SJCRH30 (cell line): ENCODE measurements at places on chromosomes 7 and 10.

- DNase-seq = peak; percentile 21
Measured at GRCh38 chr10:113232928-113233511, 283.0 kb downstream of the TCF7L2 start.

DNA sequence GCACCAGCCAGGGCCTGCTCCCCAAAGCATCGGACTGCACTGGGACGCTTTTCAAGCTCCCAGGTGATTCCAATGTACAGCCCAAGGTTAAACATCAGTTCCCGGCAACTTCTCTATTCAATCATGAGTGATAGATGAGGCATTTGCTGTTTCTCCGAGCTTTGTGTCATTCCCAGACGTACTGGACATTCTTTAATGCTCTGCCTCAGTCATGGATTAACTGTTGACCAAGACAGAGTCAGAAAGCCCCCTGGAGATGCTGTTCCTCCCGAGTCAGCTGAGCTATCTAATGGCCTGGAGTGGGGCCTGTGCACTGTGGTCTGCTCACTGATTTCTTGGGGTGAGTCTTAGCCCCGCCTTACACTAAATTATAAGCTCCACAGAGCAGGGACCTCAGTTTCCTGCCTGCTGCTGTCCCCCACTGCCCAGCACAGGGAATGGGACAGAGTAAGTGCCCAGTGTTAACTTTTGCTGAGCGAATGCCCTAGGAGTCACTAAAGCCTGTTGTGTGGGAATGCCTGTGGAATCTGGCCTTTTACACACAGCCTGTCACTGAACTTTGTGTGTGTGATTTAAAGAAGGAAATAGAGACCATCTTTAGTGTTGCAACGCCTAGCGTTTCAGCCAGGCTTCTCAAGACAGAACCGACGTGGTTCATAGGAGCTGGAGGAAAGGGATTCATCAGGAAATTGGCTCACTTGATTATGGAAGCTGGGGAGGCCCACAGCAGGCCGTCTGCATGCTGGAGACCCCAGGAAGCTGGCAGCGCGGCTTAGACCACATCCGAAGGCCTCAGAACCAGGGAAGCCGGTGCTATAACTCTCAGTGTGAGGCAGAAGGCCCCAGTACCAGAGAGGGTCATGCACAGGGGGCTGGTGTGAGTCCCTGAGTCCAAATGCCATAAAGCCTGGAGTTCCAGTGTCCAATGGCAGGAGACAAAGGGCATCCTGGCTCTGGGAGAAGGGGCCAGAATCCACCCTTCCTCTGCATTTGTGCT, 29.3 kb upstream of the RNF32 start:
- DNase-seq = no peak

- no peak for DNase-seq
Measured at GRCh38 chr7:76338298-76339084, 20.3 kb downstream of the YWHAG start.

- peak; percentile 35 for DNase-seq
Measured at GRCh38 chr10:22481687-22482539, 136.6 kb downstream of the SPAG6 start.

- DNase-seq = no peak
Measured at GRCh38 chr10:76436981-76437380, 1005.6 kb downstream of the LRMDA start.

DNA sequence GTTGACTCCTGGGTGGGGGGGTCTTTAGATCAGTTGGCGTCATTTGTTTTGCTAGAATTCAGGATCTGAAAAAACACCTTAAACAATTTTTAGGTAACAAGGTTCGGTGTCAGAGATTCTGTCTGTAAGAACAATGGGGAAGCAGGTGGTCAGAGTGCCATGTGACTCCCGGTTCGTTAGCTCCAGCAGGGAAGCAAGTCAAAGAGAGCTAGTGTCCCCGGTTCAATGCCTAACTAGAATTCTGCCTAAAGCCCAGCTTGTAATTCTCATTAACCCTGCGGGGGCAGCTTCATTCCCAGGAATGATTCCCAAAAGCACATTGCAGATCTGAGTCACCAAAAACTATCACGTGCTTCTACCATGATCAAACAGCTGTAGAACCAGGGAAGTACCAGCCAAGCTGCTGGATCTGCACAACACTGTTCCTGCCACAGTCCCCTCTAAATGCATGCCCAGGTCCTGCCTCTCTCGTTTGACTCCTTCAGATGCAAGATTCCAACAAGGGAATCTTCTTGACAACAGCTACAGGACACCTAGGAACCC, 664.3 kb upstream of the CELF2 start:
- no peak for DNase-seq

DNA sequence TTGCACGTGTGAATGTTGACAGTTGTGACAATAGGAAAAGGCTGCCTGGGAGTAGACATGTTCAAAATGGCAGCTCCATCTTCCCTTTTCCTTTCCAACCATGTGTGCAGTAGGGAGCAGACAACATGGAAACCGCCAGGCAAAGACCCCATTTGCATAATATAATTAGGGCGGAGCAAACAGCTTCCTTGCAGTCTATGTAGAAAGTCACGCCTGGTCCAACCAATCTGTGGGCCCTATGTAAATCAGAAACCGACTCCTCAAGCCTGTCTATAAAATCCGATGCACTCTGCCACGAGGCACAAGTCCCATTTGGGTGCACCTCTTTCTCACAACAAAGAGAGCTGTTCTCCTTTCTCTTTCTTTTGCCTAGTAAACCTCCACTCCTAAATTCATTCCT, 19.6 kb downstream of the NEBL start:
- no peak for DNase-seq

GRCh38 chr7:111076205-111076604, 14.7 kb upstream of the LRRN3 start:
- no peak for DNase-seq

DNA sequence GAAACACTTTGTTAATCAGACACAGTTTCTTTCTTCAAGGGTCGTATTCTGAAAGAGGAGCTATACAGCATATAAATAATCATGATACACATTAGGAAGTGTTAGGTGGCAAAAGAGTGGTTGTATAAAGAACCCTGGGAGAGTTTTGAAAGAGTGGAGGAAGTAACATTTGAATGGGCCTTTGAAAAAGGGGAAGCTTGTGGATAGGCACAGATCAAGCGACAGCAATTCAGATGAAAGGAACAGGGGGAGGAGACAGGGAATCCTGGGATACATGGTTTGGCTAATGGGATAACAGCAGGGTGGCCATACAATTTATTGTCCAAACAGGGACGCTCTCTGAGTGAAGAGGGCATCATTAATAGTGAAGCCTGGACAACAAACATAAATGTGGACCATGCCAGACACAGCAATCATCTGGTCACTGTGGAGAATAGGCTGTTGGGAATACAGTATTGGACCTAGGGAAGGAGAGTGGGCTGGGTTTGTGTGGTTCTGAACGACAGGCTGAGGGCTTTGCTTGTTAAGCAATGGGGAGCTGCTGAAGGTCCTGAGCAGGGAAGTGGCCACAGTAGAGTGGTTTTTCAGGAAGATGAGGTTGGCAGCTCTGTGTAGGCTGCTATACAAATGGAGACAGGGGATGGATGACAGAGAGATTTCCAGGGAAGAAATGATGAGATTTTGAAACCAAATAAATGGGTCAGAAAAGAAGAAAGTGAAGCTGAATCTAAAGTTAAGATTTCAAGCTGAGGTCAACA, 75.9 kb downstream of the ICA1 start:
- DNase-seq = no peak

DNA sequence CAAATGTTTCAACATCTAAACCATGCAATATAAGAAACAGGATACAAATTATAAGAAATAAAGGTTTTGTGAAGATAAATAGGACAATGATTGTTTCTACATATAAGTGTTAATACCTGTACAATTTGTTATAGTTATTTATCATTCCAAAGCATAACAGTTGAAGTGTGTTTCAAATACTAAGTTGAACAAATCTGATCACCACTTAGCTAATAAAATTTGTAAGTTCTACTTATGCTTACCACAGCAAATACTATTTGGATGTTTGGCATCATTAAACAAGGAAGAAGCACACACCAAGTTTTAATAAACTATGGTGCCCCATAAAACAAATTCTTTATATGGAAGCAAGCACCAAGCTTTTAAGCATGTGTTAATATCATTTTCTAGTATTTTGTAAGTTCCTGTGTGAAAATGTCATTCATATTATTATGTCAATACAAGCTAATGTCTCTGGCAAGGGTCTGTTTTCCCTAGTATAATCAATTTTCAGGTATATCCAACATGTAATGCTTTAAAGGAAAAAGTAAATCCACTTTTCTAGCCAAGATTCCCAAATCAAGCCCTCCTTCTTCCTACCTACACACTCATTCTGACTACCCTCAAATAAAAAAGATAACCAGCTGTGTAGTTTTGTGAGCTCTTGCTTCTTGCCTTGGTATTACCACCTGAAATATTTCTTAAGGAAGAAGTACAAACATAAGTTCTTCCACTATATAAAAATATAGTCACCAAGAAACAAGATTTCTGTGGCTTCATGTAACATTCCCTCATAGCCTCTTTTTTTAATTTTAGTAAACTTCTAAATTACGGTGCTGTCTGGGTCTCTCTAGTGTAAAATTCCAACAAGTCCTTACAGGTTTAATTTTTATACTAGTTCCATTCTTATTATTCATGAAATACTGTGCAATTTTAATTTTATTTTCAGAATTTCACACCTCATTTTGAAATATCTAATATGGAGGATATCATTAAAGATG, 9.2 kb downstream of the SKAP2 start:
- DNase-seq = no peak

DNA sequence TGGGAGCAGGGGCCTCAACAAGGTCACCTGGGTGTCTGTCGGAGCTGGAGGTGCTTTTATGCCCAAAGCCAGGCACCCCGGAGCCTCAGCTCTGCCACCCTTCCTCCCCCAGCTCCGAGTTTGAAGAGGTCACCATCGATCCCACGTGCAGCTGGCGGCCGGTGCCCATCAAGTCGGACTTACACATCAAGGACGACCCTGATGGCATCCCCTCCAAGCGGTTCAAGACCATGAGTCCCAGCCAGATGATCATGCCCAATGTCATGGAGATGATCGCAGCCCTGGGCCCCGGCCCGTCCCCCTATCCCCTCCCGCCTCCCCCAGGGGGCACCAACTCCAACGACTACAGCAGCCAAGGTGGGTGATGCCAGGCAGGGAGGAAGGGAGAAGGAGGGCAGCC, 41.3 kb upstream of the PPIF start:
- DNase-seq = no peak

GRCh38 chr7:7344583-7344982, 162.2 kb downstream of the C1GALT1 start:
- no peak for DNase-seq

GRCh38 chr10:125057158-125058001, 103.0 kb downstream of the CTBP2 start:
- peak; percentile 94 for DNase-seq
